ENCODE measurements at places on chromosomes 2 and 18.

GRCh38 chr18:49178736-49179135 is 228.0 kb upstream of the SMAD7 start:
- peak; percentile 36 for DNase-seq

DNA sequence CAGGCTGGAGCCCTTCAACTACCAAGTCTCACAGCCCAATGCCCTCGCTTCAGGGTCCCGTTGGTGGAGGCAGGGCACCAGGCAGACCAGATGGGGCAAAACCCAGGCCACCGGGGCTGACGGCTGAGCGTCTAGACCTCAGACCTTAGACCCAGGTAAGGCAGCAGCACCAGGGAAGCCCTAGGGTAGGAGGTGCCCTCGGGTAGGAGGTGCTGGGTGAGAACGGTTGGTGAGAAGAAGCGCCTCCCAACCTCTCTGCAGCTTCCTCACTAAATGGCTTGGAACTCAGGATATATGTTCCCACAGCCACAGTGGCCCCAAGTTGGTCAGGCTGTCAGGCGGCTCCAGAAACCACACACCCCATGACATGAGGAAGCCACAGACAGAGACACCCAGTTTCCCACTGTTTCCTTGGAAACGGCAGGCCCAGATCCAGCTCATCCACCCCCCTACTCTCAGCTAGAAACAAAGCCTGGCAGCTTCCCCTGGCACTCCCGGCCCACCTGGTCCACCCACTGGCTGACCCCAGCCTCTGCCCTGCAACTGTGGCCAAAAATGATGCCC is 13.1 kb upstream of the MLPH start:
- peak; percentile 64 for DNase-seq

DNA sequence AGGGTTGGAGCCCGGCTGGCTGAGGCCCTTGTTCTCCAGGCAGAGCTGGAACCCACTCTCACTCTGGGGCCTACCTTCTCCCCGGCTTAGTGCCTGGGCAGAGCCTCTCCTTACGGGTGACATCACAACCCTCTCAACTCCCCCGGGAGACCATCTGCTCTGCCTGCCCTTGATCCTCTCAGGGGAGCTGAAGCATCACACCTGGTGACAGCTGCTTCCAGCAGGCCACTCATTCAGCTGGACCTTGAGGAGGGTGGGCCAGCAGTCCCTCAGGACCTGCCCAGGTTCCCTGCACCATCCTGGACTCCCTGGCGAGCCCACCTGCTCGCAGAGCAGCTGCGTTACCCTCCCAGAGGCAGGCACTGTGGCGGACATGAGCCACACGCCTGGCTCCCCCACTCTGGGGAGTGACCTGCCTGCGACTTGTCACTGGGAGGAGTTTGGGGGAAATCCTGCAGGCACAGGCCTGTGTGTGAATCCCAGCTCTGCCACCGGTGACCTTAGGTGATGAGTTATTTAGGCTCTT is 13.1 kb downstream of the HS6ST1 start:
- DNase-seq, result peak; percentile 65

- DNase-seq, result peak; percentile 26
These were observed 14.2 kb upstream of the DOCK10 start for GRCh38 chr2:225056330-225057073.

- DNase-seq, result peak; percentile 32
These were observed 74.8 kb downstream of the TCF4 start for GRCh38 chr18:55513161-55513560.
